Ovary (tissue), 10 donors: ENCODE measurements at places on chromosomes 3 and 15. TPM values are rescaled to one million over a fixed set of nuclear protein-coding genes. Genes with fewer than 3 reads are reported as not detected.
A peak's percentile ranks its signal among the peaks of the same experiment; 100 is the strongest.

The CLASP2 gene
- 66.0 TPM for total RNA-seq

The GOLGA6L6 gene
- not detected for total RNA-seq

The SI gene
- total RNA-seq, result 0.03 TPM

The PBRM1 gene
- total RNA-seq, result 74.2 TPM

The CCR9 gene
- total RNA-seq, result not detected

The KBTBD12 gene
- total RNA-seq, result 0.42 TPM

The RASL12 gene
- 31.1 TPM for total RNA-seq

- H3K27me3 ChIP-seq, result no peaks in the 10 kb centered on the region
- no peak overlapping the region for H3K27ac ChIP-seq
- no peaks in the 10 kb centered on the region for H3K4me1 ChIP-seq
- no peak for DNase-seq
- no peaks in the 10 kb centered on the region for H3K36me3 ChIP-seq
Observed at GRCh38 chr3:128011140-128011539, 41.1 kb upstream of the SEC61A1 start.

- H3K4me3 ChIP-seq, result no peak overlapping the region
- no peaks in the 10 kb centered on the region for H3K4me1 ChIP-seq
- no peaks in the 10 kb centered on the region for H3K27me3 ChIP-seq
- H3K36me3 ChIP-seq, result no peaks in the 10 kb centered on the region
Observed at GRCh38 chr3:162629372-162629771, 1132.8 kb downstream of the OTOL1 start.

- H3K27me3 ChIP-seq, result no peaks in the 10 kb centered on the region
- H3K4me3 ChIP-seq, result no peak overlapping the region
- no peak for DNase-seq
- H3K27ac ChIP-seq, result no peak overlapping the region
- H3K4me1 ChIP-seq, result no peaks in the 10 kb centered on the region
- H3K36me3 ChIP-seq, result no peaks in the 10 kb centered on the region
Observed at GRCh38 chr15:32053719-32054118, 23.4 kb downstream of the CHRNA7 start.

DNA sequence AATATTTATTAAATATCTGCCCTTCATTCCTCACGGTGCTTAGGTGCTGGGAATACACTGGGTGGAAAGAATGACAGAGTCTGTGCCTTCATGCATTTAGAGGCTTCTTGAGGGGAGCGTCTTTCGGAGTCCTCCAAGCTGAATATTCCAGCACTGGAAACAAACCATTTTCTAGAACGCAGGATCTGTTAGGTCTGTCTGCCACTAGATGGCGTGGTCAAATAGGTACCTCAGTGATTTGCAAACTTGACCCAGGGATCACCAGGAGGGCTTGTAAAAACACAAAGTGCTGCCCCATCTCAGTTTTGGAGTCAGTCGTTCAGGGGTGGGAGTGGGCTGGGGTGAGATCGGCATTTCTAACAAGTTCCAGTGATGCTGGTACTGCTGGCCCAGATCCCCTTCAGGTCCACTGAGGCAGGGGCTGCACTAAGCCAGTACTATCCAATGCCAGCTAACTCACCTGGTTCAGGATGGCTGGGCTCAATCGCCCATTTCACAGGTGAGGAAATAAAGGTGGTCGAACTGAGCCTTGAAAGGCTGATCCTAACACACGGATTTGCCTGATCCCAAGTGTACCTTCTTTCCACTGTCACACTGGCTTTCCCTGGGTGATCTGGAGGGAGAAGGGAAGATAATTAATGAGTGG lies 14.8 kb downstream of the ARNT2 start:
- DNase-seq, result no peak
- H3K4me3 ChIP-seq, result no peak overlapping the region
- no peaks in the 10 kb centered on the region for H3K36me3 ChIP-seq
- H3K27ac ChIP-seq, result no peak overlapping the region

DNA sequence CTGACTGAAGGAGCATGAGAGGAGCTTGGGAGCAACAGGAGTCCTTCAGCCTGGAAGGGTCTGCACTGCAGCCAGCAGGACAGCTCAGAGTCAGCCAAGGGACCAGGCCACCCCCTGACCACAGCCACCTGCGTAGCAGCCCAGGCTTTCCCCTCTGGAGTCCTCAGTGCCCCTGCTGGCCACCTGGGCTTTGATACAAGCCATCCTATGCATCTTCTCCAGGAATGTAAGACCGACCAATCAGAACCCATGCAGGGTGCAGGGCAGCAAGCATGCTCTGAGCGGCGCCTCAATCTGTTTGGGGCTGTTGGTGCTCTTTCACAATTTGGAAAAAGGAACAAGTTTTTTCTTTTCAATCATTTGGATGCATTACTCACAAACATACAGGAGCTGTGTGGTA lies 52.0 kb downstream of the DZIP1L start:
- no peak overlapping the region for H3K4me3 ChIP-seq
- peaks cover 1% of the 10 kb centered on the region for H3K4me1 ChIP-seq
- no peak for DNase-seq
- H3K27ac ChIP-seq, result no peak overlapping the region
- no peaks in the 10 kb centered on the region for H3K36me3 ChIP-seq

- H3K36me3 ChIP-seq, result no peaks in the 10 kb centered on the region
- H3K27me3 ChIP-seq, result no peaks in the 10 kb centered on the region
- peaks cover 1% of the 10 kb centered on the region for H3K4me1 ChIP-seq
- no peak overlapping the region for H3K4me3 ChIP-seq
- DNase-seq, result peak; percentile 75
- H3K27ac ChIP-seq, result no peak overlapping the region
Observed at GRCh38 chr3:16329036-16329825, 64.2 kb downstream of the OXNAD1 start.

DNA sequence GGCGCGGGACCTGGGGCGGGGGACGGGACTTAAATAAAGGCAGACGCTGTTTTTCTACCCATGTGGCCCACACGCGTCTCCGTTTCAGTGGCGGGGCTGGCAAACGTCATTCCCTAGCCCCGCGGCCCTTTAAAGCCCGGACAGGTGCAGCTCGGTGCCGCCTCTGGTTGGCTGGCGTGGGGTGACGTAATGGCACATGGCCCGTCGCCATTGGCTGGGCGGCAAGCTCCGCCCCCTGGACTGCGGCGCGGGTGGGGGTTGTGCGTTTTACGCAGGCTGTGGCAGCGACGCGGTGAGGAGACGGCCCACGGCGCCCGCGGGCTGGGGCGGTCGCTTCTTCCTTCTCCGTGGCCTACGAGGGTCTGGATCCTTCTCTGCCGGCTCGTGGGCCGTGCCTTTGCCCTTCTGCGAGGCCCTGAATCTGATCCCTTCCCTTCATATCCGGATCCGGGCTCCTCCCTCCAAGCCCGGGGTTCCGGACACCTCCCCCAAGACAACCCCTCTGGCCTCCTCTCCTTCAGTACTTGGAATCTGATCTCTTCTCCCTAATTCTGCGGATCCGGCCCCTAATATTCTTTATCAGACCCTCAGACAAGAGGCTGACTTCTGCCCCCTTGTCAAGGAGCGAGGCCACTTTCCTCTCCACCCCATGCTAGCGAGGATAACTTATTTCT lies at the start of gene CRELD1:
TSS of gene CRELD1 (plus strand) at position 274 of the 674 bp plus-strand sequence. CDS start 605 bp downstream, outside the sequence.
- H3K36me3 ChIP-seq, result no peaks in the 10 kb centered on the region
- H3K4me1 ChIP-seq, result peaks cover 12% of the 10 kb centered on the region
- DNase-seq, result peak; percentile 97
- H3K27me3 ChIP-seq, result no peaks in the 10 kb centered on the region

GRCh38 chr3:89300526-89300925 lies 193.1 kb downstream of the EPHA3 start:
- H3K27me3 ChIP-seq, result no peaks in the 10 kb centered on the region
- no peaks in the 10 kb centered on the region for H3K36me3 ChIP-seq

GRCh38 chr3:52250122-52250521 lies 4.6 kb downstream of the PPM1M start:
- no peaks in the 10 kb centered on the region for H3K36me3 ChIP-seq
- no peak overlapping the region for H3K4me3 ChIP-seq
- peaks cover 3% of the 10 kb centered on the region for H3K4me1 ChIP-seq
- DNase-seq, result no peak
- no peaks in the 10 kb centered on the region for H3K27me3 ChIP-seq
- no peak overlapping the region for H3K27ac ChIP-seq

GRCh38 chr3:42802876-42803413 lies 1.3 kb downstream of the HIGD1A start:
- H3K4me1 ChIP-seq, result no peaks in the 10 kb centered on the region
- H3K27me3 ChIP-seq, result no peaks in the 10 kb centered on the region
- H3K27ac ChIP-seq, result peak overlapping the region; percentile 78
- DNase-seq, result no peak

- no peak for DNase-seq
- no peaks in the 10 kb centered on the region for H3K27me3 ChIP-seq
- no peaks in the 10 kb centered on the region for H3K4me1 ChIP-seq
- no peak overlapping the region for H3K27ac ChIP-seq
- no peak overlapping the region for H3K4me3 ChIP-seq
Observed at GRCh38 chr3:190086191-190086590, 34.5 kb downstream of the P3H2 start.

GRCh38 chr3:134231131-134231530 lies 19.5 kb downstream of the RYK start:
- H3K27me3 ChIP-seq, result no peaks in the 10 kb centered on the region
- peak overlapping the region; percentile 55 for H3K27ac ChIP-seq
- H3K4me1 ChIP-seq, result peaks cover 22% of the 10 kb centered on the region
- H3K36me3 ChIP-seq, result no peaks in the 10 kb centered on the region
- no peak overlapping the region for H3K4me3 ChIP-seq

DNA sequence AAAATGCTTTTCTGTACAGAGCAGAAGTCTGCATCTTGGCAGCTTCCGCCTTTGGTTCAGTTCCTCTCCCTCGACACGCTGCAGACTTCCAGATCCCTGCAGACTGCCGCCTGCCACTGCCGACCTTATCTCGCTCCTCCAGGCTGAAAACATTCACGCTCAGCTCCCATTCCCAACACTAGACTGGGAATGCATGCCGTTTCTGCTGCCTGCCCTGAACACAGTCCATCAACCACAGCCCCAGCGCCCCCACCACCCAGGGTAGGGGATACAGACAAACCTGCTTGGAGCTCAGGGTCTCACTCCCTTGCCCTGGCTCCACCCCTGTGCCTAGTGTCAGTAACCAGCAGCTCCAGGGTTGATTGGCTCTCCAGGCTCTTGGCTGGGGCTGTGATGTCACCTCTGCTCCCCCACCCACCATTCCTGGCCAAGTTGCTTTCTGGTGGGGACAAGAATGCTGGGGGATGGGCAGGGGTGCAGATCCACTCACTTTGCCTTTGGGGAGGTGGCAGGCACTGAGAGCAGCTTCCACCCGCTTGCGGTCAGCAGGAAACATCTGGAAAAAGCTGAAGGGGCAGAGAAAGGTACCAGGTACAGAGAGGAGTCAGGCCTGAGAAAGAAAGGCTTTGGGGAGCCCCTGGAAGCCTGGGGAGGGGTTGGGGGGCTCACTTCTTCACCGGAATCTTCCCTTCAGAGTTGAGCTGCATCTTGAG lies 6.1 kb downstream of the PLCB2 start:
- no peak for DNase-seq
- H3K27me3 ChIP-seq, result no peaks in the 10 kb centered on the region
- no peaks in the 10 kb centered on the region for H3K36me3 ChIP-seq
- no peaks in the 10 kb centered on the region for H3K4me1 ChIP-seq
- no peak overlapping the region for H3K27ac ChIP-seq
- H3K4me3 ChIP-seq, result no peak overlapping the region

GRCh38 chr3:11944052-11944673 lies 60.0 kb upstream of the SYN2 start:
- no peak for DNase-seq
- no peaks in the 10 kb centered on the region for H3K4me1 ChIP-seq
- no peaks in the 10 kb centered on the region for H3K36me3 ChIP-seq
- no peaks in the 10 kb centered on the region for H3K27me3 ChIP-seq
- H3K27ac ChIP-seq, result no peak overlapping the region

- no peak for DNase-seq
- H3K27ac ChIP-seq, result no peak overlapping the region
- no peaks in the 10 kb centered on the region for H3K27me3 ChIP-seq
Observed at GRCh38 chr3:144482876-144483275, 511.3 kb downstream of the DIPK2A start.

DNA sequence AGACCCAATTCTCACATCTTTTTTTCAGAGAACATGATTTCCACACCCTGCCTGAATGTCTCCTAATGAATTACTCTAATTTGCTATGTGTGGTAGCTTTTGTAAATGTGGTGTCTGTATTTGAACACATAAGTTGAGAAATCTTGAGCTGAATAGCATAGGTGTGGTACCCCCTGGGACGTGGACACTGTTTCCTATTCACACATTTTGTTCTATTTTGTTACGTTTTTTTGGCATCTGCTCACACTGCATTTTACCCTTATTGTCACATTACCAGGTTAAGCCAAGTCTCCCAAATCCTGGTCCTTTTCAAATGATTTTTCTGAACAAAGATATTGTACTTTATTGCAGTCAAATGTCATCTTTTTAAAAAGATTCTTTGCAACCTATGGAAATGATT lies 6.8 kb upstream of the MAPK6 start:
- H3K27ac ChIP-seq, result no peak overlapping the region
- H3K4me3 ChIP-seq, result no peak overlapping the region
- no peaks in the 10 kb centered on the region for H3K27me3 ChIP-seq
- H3K4me1 ChIP-seq, result peaks cover 3% of the 10 kb centered on the region
- no peaks in the 10 kb centered on the region for H3K36me3 ChIP-seq

DNA sequence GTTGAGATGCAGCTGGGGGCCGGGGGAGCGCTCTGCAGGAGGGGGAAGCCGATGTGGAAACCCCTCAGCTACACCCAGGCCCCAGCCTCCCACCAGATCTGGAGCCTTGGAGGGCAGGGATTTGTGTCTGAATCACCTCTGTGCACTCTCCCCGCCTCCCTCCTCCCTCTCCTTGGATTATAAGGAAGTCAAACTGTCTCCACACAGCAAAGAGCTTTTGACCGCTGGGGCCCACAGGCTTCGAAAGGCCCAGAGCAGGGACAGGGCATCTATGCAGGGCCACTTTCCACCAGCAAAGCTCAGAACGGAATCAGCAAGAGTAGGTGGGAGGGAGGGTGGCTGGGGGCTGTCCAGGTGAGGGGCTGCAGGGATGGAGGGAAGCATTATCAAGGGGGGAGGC lies 68.9 kb downstream of the IQSEC1 start:
- H3K36me3 ChIP-seq, result no peaks in the 10 kb centered on the region
- no peaks in the 10 kb centered on the region for H3K4me1 ChIP-seq
- H3K27me3 ChIP-seq, result no peaks in the 10 kb centered on the region
- H3K27ac ChIP-seq, result no peak overlapping the region

- H3K4me3 ChIP-seq, result no peak overlapping the region
- H3K27ac ChIP-seq, result no peak overlapping the region
- no peaks in the 10 kb centered on the region for H3K4me1 ChIP-seq
- no peaks in the 10 kb centered on the region for H3K27me3 ChIP-seq
Observed at GRCh38 chr15:61447981-61448380, 218.9 kb upstream of the RORA start.

DNA sequence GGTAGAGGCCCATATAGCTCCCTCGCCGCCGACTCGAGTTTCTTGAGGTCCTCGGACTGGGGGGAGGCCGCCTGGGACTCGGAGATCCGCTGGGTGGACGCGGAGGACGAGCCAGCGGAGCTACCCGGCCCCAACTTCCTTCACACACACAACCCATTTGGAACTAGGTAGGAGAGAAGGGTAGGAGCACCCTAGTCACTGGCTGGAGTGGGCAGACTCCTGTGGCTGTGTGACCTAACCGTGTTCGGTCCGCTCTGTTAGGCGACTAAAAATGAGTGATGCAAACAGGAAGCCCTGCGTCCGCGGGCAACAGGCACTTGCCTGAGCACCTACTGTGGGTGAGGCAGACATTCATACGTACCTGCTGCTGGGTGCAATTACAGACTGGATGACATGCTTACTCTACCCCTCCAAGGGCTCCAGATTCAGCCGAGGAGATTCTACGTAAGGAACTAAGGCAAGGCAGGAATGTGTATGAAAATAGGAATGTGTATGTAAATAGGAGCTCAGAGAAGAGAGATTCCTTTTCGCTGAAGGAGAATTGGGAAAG lies 4.6 kb upstream of the SIN3A start:
- no peaks in the 10 kb centered on the region for H3K27me3 ChIP-seq
- peak overlapping the region; percentile 76 for H3K4me3 ChIP-seq
- no peaks in the 10 kb centered on the region for H3K36me3 ChIP-seq
- peak overlapping the region; percentile 89 for H3K27ac ChIP-seq
- no peaks in the 10 kb centered on the region for H3K4me1 ChIP-seq
